ENCODE measurements at places on chromosomes 16 and 17.
A peak's percentile ranks its signal among the peaks of the same experiment; 100 is the strongest.

DNA sequence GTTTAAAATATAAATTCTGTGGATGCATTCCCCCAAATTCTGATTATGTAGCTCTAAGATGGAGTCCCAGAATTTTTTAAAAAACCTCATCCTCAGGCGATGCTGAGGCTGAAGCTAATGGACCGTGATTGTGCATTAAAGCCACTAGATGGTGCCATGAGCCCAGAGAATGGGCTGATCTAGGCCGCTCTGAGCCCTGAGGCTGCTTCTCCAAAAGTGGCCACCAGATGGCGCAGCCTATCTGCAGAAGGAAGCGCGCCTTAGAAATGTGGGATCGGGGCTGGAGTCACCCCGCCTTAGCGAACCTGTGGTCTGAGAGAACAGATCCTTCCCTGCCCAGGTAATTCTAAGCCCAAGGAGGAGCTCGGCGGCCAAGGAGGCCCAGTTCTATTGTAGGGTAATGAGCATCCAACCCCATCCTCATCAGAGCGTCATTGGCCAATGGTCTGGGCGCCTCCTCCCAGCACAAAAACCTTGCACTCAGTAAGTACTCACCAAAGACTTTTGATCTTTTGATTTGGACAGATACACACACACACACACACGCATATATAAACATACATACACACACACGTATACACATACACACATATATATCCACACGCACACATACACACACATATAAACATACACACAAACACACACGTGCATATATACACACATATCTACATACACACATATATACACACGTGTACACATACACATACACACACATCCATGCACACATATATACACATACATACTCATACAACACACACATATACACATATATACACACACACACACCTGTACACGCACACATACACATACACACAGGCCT is 13.7 kb upstream of the MMP2 start:
- peak; percentile 77 for DNase-seq

- DNase-seq, result no peak
Measured at GRCh38 chr17:40350689-40351358, 13.7 kb downstream of the GJD3 start.

GRCh38 chr16:31077592-31078396 is 3.6 kb downstream of the ZNF646 start:
- no peak for DNase-seq

GRCh38 chr16:77969861-77970260 is 52.5 kb upstream of the CLEC3A start:
- no peak for DNase-seq

DNA sequence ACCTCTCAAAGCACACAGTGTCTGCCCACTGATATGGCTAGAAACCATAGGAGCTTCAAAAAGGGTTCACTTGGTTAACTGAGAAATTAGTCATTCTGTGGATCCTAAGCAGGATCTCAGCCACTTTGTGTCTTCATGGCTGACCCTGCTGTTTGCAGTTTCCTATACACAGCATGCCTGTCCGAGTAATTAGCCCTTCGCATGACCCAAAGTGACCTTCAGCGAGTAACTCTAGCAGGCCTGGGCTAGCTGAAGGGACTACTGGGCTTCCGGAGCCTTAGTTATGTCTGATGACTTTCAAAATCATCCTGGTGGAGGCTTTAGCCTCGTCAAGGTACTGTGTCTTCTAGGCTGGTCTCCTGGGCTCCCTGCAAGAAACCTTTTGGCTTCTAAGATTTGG is 28.9 kb upstream of the FBXW10B start:
- DNase-seq, result peak; percentile 15

DNA sequence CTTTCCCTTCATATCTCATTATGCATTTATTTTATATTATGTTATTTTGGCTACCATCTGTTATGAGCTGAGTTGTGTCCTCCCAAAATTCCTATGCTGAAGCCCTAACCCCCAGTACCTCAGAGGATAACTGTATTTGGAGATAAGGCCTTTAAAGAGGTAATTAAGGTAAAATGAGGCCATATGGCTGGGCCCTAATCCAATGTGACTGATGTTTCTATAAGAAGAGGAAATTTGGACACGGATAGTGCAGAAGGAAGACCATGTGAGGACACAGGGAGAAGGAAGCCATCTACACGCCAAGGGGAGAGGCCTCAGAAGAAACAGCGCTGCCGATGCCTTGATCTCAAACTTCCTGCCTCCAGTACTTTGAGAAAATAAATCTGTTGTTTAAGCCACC is 557.7 kb upstream of the CDH5 start:
- DNase-seq, result no peak

GRCh38 chr17:34816848-34817247 is 144.4 kb downstream of the CCT6B start:
- peak; percentile 52 for DNase-seq

GRCh38 chr16:80056324-80056723 is 455.8 kb upstream of the MAF start:
- DNase-seq, result no peak

All from M059J (cell line).